ENCODE measurements at places on chromosomes 5 and 9. TPM values are rescaled to one million over a fixed set of nuclear protein-coding genes. Genes with fewer than 3 reads are reported as not detected.

Gene GABRB2
- not detected for total RNA-seq

GRCh38 chr9:18485714-18486113 lies 11.8 kb downstream of the ADAMTSL1 start:
- DNase-seq, result no peak

DNA sequence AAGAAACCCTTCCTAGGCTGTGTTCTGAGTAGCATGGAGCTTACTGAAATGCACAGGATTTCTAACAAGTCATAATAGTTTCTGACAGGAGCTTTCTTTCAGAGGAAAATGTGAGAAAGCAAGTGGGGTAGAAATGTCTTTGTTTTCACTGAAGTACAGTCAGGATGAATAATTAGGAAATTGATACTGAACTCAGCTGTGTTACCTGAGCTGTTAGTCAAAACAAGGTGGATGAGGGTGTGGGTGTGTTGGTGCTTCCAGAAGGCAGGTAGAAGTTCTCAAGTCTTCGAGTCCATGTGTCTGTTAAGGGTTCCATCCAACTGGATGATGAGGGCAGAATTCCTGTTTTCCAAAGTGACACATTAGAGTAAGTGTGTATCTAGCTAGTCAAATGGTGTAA lies 122.4 kb downstream of the BASP1 start:
- no peak for DNase-seq

- DNase-seq, result no peak
Measured at GRCh38 chr5:76942581-76942980, 10.3 kb upstream of the CRHBP start.

Gene TAS2R1
- total RNA-seq, result not detected

- DNase-seq, result no peak
Measured at GRCh38 chr5:68631884-68632283, 416.3 kb downstream of the PIK3R1 start.

- DNase-seq, result peak; percentile 54
Measured at GRCh38 chr5:172918421-172919371, 40.5 kb upstream of the RPL26L1 start.

Gene GHR
- not detected for total RNA-seq

GRCh38 chr9:89483592-89484474 lies 14.1 kb downstream of the SEMA4D start:
- peak; percentile 67 for DNase-seq

DNA sequence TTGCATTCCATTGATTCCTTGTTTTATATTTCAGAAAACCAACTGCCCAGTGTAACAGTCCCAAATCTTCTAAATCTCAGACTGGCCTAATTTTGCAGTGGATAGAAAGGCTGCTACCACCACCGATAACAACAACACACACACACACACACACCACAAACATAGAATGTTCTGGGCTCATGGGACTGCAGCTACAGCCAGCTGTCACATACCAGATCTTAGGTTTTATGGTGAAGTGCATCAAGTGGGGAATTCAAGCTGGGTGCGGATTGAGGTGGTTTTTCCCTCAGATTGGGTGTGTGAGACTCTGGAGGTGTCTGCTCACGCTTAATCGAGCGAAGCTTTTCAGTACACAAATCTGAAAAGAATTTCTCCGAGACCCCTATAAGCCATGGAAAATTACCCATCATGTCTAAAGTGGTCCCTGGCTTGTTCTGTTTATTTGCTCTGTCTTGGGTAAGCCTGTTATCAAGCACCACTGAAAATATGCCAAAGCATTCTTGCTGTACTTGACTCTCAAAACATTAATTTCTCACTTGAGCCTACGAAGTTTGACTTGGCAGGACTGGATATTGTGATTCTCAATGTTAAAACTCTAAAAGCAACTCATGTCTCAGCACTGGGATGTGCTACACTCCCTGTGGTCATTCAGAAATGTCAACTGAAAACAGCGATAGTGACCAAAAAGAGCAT lies 71.1 kb downstream of the ALDH7A1 start:
- DNase-seq, result no peak

Gene NDST1
- total RNA-seq, result 2.0 TPM

DNA sequence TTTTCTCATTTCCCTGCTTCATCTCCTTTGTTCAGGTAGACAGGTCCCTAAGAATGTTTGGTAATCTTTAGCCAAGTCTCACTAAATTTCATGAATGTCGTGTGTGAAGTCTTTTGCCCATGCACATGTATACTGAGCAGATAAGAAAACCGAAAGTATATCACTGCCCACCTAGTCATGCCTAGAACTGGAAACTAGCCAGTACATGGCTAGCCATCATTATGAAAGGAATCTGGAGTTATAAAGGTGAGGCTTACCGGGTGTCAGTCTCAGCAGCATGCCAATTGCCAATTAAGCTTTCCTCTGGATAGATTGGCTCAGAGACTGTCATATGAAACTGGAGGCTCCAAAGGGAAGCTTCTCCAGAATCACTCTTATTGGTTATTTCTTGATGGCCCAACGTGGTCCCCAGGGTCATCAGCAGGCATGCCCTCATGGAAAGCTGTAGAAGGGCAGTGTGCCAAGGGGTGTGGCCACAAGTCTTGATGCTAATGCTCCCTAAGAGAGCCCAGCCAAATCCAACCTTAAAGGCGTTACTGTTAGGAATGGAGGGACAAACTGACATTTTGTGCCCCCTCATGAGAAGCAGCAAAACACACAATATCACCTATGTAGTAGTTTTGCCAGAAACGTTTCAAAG lies 307.3 kb upstream of the PIK3R1 start:
- no peak for DNase-seq

DNA sequence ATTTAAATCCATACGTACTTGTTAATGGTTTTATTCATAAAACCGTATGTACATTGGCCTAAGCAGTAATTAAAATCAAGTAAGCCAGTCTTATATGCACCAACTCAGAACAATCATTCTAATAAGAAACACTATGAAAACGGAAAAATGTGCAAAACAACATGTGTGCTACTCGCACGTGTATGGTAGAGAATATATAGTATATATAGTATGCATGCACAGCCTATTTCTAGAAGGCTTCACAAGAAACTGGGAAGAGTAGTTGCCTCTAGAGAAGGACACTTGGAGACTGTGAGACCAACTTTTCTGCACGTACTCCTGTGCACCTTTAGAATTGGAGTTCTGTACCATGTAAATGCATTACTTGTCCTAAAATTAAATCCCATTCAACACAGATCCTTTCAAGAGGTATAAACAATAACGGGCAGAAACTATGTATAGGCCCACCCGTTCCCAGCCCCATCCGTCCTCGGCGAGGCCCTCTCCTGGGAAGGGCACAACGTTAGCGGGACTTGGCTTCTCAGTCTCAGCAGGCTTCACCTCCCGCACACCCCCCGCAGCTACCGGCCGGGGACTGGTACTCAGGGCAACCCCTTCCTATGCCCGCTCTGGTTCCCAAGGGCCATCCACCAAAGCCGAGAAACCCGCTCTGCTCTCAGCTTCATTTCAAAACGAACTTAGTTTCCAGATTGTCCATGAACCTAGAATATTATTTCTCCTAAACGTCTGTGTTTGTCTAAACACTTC lies 2.0 kb downstream of the CDC14B start:
- no peak for DNase-seq

- peak; percentile 91 for DNase-seq
Measured at GRCh38 chr5:132556763-132557477, at the start of gene RAD50. Gene RAD50, plus strand, starts transcription at chr5:132556977. Its CDS starts 348 bp downstream, at chr5:132557325.

Gene TMEM215
- not detected for total RNA-seq

Gene FGF1
- not detected for total RNA-seq

DNA sequence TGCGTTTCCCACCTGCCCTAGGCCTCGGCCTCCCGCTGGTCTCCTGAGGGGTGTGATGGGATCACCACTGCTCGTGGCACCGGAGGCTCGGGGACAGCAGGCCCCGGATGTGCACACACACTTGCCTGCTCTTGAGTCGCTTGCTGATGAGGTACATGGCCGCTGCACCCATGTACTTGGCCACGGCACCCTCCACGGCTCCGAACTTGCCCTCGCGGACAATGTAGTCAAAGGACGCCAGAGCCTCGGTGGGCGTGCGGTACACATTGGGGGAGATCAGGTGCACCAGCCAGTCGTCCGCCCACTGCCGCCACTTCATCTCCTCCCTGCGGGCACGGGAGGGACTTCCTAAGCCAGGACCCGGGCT lies 4.7 kb downstream of the PTGES2 start:
- no peak for DNase-seq

- DNase-seq, result peak; percentile 34
Measured at GRCh38 chr5:112417931-112418658, 982 bp downstream of the EPB41L4A start.

DNA sequence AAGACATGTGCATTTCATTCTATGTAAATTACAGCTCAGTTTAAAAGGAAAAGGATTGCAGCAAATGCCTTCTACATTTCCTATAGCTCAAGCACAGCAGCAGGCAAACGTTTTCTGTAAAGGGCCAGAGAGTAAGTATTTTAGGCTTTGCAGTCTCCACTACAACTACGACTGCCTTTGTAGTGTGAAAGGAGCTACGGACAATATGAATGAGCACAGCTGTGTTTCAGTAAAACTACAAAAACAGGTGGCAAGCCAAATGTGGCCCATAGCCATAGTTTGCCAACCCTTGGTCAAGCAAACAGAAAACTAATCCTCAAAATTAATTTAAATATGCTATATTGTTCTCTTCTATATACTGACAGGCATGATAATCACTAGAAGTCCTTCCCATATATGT lies 7.2 kb downstream of the PTBP3 start:
- no peak for DNase-seq

- no peak for DNase-seq
Measured at GRCh38 chr9:6106711-6107339, 91.4 kb upstream of the RANBP6 start.

GRCh38 chr9:107227774-107228173 lies 55.3 kb upstream of the RAD23B start:
- no peak for DNase-seq

DNA sequence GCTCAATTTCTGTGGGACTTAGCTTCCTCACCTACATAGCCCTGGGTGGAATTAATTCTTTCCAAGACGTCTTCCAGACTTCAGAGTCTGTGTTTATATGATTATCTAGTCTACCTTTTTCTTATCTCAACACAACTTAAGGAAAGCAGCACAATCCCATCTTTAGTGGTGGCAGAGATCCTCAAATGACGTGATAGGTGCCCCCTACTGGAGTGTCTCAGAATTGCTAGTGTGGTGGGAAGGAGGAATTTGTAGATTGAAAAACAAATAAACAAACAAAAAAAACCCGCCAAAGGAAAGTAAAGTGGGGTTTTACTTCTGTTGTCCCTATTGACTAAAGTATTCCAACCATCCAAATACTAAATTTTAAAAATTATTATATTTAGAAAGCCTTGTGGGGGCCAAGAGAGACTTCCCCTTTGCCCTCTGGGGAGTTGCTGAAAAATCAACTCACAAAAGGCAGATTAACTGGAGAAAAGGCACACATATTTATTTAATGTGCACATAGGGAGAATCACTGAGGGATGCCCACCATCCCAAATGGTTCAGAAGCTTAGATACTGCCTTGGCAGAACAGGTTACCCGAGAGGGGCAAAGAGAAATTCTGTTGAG lies 283.3 kb downstream of the TMEM167A start:
- DNase-seq, result peak; percentile 31
